Stimulated activated CD4-positive, alpha-beta T cell treated with anti-CD3 and anti-CD28 coated beads, Interleukin-4, amount 100 ng/mL, for 24 hours (primary cell): ENCODE measurements at places on chromosomes 3 and 15.

GRCh38 chr15:44792715-44793114, 56.4 kb downstream of the TRIM69 start:
- DNase-seq, result no peak

DNA sequence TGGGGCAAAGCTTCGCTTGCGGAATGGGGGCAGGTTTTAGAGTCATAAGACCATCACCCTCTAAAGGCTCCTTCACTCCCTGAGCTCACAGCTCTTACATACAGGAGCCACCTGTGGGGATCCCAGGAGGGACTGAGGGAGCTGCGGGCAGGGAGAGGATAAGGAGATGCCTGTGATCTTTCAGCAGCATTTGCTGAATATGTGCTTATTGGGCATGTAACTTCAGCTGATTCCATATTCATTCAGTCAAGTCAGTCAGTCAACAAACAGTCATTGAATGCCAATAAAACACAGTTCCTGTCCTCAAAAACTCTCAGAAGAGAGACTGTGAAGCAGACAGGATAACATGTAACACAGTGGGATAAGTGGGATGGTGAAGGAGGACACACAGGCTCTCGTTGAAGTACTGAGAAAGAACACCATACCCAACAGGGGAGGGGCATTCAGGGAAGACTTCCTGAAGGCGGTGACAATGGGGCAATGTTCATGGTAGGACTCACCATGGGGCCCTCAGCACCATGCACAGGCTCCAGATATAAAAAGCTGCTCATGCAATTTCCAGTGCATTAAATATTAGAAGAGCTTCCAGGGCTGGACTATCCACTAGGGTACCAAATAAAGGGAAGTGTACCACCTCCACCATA, 240.9 kb downstream of the UACA start:
- DNase-seq, result no peak

DNA sequence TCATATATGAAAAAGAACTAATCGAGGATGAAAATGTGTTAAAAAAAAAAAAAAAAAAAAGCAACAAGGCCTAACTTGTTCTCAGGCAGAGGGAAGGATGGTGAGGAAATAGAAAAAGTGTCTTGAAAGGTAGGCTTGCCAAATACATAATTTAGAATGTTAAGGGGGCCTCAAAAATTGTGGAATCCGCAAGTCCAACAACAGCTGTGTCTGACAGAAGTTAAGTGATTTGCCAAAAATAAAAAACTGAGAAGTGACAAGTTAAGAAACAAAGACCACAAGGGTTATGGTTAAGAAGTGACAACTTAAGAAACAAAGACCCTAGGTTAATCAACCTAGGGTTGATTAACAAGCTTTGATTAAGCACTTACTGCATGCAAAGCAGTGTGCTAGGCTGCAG, 110.6 kb downstream of the P2RY1 start:
- DNase-seq, result no peak

GRCh38 chr3:52136513-52136912, 17.7 kb downstream of the POC1A start:
- DNase-seq, result no peak

DNA sequence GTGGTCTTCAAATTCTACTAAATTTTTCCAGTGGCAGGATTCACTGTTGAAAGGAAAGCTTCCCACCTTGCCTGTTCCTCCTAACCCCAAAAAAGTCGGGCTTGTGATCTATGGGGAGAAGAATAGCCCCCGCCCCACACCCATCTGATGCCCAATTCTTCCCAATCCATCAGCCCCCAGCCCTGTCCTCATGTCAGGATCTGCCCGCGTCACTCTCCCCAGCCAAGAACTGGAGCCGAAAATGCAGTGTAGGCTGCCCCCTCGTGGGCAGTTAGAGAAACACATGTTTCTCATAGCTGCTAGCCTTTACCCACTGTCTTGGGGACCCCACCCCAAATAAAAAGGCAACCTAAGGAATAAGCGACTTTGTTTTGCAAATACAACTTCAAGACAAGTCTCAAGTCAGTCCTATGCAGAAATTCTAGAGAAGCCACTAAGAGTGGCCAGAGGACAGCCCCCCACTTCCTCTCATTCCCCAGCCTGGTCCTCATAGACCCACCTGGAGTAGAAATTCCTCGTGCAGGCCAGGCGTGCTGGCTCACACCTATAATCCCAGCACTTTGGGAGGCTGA, 13.0 kb upstream of the CSK start:
- DNase-seq, result peak; percentile 71
